ENCODE measurements at places on chromosomes 16 and 17. TPM values are rescaled to one million over a fixed set of nuclear protein-coding genes. Genes with fewer than 3 reads are reported as not detected.

KRT33A gene
- not detected for total RNA-seq

NPB gene
- 0.27 TPM for total RNA-seq

TMEM238L gene
- not detected for total RNA-seq

C17orf100 gene
- 0.89 TPM for total RNA-seq

ACSM5 gene
- not detected for total RNA-seq

NOD2 gene
- 0.59 TPM for total RNA-seq

IL34 gene
- total RNA-seq: not detected

MAF gene
- 21.8 TPM for total RNA-seq

FOXJ1 gene
- 0.46 TPM for total RNA-seq

ALOX12 gene
- not detected for total RNA-seq

GRN gene
- total RNA-seq: 73.0 TPM

HEATR9 gene
- not detected for total RNA-seq

COG4 gene
- total RNA-seq: 37.5 TPM

CIBAR2 gene
- not detected for total RNA-seq

SLC5A11 gene
- not detected for total RNA-seq

FBF1 gene
- total RNA-seq: 13.3 TPM

EFNB3 gene
- total RNA-seq: not detected

CPHXL gene
- total RNA-seq: not detected

STRADA gene
- total RNA-seq: 68.3 TPM

CALB2 gene
- not detected for total RNA-seq

CACNG4 gene
- not detected for total RNA-seq

PHKG2 gene
- total RNA-seq: 32.9 TPM

EME2 gene
- total RNA-seq: 21.9 TPM

SEBOX gene
- total RNA-seq: not detected

PTGES3L gene
- total RNA-seq: 1.1 TPM

FN3K gene
- 7.0 TPM for total RNA-seq

CHP2 gene
- total RNA-seq: not detected

SCNN1G gene
- not detected for total RNA-seq

CTRB2 gene
- total RNA-seq: not detected

COTL1 gene
- 277 TPM for total RNA-seq

RNF213 gene
- total RNA-seq: 602 TPM

CHTF18 gene
- 98.7 TPM for total RNA-seq

SLC6A2 gene
- total RNA-seq: not detected

Data from activated naive CD4-positive, alpha-beta T cell treated with anti-CD3 and anti-CD28 coated beads, Interleukin-2, amount 50 U/mL, for 72 hours (primary cell).